NCI-H1930 (cell line): ENCODE measurements at places on chromosomes 5 and 9.

DNA sequence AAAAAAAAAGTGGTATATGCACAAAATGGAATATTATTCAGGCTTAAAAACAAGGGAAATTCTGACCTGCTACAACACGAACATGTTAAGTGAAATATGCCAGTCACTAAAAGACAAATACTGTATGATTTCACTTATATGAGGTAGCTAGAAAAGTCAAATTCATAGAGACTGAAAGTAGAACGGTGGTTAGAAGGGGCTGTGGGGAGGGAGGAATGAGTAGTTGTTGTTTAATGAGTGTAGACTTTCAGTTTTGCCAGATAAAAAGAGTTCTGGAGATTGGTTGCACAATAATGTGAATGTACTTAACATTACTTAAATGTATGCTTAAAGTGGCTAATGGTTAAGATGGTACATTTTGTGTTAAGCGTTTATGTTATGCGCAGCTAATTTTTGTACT lies 79.5 kb upstream of the IL12B start:
- DNase-seq: no peak

GRCh38 chr5:134982230-134982629 lies 14.5 kb downstream of the CATSPER3 start:
- DNase-seq: no peak

GRCh38 chr5:43370352-43370751 lies 41.8 kb downstream of the CCL28 start:
- no peak for DNase-seq

GRCh38 chr5:147918899-147919298 lies 12.6 kb upstream of the C5orf46 start:
- peak; percentile 23 for DNase-seq

- DNase-seq: no peak
Observed at GRCh38 chr5:7753596-7753995, 97.3 kb downstream of the CFAP90 start.

- DNase-seq: no peak
Observed at GRCh38 chr5:2326601-2327000, 424.9 kb downstream of the IRX2 start.

- DNase-seq: no peak
Observed at GRCh38 chr5:1032551-1033027, 24.0 kb downstream of the NKD2 start.

GRCh38 chr9:137305060-137305797 lies 3.2 kb upstream of the NRARP start:
- DNase-seq: no peak

- DNase-seq: no peak
Observed at GRCh38 chr5:138102454-138103318, 18.9 kb downstream of the WNT8A start.

GRCh38 chr5:22604711-22605110 lies 248.4 kb downstream of the CDH12 start:
- DNase-seq: no peak

DNA sequence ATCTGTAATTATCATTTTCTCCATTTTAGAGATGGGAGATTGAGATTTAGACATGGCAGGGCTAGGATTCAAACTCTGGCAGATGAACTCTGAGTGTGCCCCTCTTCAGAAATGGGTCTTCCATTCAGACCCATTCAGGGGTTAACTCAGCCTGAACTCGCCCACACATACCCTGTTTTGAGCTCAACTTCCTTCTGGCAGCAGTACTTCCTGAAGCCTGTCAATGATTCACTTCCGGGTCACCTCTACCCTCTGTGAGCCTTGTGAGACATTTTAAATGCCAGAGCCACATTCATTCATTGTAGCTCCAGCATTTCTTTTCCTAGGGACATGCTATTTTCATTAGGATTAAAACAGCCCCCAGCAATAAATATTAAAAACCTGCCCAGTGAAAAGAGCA lies 209.3 kb upstream of the SLC24A2 start:
- DNase-seq: no peak

GRCh38 chr9:129624168-129624759 lies 1.7 kb upstream of the NTMT1 start:
- DNase-seq: no peak

GRCh38 chr9:6543204-6543603 lies 102.3 kb downstream of the GLDC start:
- no peak for DNase-seq

- DNase-seq: no peak
Observed at GRCh38 chr9:106414042-106414441, 448.9 kb upstream of the ZNF462 start.
